ENCODE measurements at places on chromosomes 13 and 19.

GRCh38 chr13:26324867-26325266 lies 70.9 kb downstream of the CDK8 start:
- no peak for DNase-seq

- no peak for DNase-seq
Observed at GRCh38 chr13:46992383-46992952, 95.6 kb upstream of the HTR2A start.

GRCh38 chr19:42134535-42135070 lies 2.4 kb upstream of the POU2F2 start:
- DNase-seq: no peak

GRCh38 chr19:30161770-30162169 lies 210.4 kb upstream of the ZNF536 start:
- DNase-seq: no peak

DNA sequence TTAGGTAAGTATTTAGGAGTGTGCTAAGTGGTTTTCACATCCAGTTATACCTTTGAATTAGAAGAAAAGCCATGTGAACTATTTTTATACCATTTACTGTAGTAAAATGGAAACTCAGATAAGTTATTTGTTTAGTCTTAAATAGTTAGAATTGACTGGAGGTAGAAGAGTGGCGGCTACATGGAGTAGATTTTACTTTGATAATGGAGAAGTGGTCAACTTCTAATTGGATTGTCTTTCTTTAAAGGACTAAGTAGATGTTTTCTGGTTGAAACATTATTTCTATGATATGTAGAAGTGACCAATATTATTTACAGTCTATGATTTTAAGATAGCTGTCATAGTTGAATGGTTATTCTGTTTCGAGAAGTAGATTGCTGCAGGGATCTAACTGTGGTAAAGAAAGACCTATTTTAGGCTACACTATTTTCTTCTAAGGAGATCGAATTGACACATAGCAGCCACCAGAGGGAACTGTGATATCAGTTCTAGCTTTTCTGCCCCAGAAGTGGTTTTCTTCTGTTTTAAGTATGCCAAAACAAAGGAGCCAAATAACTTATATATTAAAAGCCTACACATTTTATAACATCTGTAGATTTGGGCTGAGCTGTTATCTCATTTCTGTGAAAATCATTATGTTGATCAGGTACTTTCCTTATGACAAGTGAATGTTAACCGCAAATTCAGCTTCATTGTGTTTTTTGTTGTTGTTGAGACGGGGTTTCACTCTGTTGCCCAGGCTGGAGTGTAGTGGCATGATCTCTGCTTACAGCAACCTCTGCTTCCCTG lies 26.1 kb downstream of the ZMYM2 start:
- DNase-seq: no peak

- DNase-seq: no peak
Observed at GRCh38 chr13:41231025-41231677, 32.2 kb downstream of the MTRF1 start.

GRCh38 chr13:98144027-98144741 lies 1.3 kb downstream of the FARP1 start:
- DNase-seq: no peak

GRCh38 chr13:30196025-30196424 lies 111.3 kb downstream of the KATNAL1 start:
- DNase-seq: no peak

GRCh38 chr19:35522745-35523327 lies 5.3 kb downstream of the SBSN start:
- no peak for DNase-seq

GRCh38 chr19:406135-406781 lies 2.7 kb downstream of the C2CD4C start:
- DNase-seq: no peak

GRCh38 chr19:39778763-39779162 lies at the start of gene LEUTX:
TSS of gene LEUTX (plus strand) at chr19:39778854. CDS start at chr19:39778921, 67 bp downstream.
- DNase-seq: no peak

DNA sequence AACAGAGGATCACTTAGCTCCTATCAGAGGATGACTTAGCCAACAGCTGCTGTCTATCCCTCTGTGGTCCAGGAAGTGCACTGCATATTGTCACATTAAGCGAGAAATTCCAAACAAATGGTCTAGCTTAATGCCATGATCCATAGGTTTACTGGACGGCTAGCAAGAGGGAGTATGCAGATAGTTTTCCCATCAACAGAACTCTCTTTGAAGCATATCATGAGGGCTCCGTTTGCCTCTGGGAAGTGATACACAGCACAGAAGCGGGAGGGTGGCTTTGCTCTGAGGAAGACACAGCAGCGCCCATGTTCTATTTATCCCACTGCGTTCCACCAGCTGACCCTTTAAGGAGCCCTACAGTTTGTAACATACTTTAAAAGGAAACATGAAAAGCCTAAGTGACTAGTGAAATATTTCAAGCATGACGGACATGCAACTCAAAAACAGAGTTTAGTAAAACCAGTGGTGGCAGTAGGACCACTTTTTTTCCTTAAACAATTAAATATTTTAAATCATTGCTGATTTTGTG lies 52.7 kb downstream of the COL4A1 start:
- DNase-seq: no peak

- no peak for DNase-seq
Observed at GRCh38 chr13:110177790-110178189, 129.2 kb downstream of the COL4A1 start.

- no peak for DNase-seq
Observed at GRCh38 chr13:112814905-112815585, 125.2 kb downstream of the ATP11A start.

DNA sequence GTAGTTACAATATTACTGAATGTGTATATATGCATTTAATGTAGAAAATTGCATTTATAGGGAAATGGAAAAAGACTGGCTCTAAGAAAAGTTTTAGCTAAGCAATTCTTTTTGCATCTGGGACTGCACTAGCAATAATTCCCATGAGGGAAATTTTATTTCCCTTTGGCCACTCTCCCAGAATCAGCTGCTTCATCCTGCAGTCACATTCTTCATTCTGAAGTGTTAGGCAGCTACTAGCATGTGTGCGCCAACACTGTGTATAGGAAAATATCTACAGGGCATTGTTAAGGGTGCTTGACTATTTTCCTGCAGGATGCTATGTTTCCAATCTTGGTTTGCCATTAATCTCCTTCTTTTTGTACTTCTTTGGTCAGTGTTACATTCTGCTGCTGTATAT lies 312.8 kb upstream of the PCDH20 start:
- DNase-seq: no peak

DNA sequence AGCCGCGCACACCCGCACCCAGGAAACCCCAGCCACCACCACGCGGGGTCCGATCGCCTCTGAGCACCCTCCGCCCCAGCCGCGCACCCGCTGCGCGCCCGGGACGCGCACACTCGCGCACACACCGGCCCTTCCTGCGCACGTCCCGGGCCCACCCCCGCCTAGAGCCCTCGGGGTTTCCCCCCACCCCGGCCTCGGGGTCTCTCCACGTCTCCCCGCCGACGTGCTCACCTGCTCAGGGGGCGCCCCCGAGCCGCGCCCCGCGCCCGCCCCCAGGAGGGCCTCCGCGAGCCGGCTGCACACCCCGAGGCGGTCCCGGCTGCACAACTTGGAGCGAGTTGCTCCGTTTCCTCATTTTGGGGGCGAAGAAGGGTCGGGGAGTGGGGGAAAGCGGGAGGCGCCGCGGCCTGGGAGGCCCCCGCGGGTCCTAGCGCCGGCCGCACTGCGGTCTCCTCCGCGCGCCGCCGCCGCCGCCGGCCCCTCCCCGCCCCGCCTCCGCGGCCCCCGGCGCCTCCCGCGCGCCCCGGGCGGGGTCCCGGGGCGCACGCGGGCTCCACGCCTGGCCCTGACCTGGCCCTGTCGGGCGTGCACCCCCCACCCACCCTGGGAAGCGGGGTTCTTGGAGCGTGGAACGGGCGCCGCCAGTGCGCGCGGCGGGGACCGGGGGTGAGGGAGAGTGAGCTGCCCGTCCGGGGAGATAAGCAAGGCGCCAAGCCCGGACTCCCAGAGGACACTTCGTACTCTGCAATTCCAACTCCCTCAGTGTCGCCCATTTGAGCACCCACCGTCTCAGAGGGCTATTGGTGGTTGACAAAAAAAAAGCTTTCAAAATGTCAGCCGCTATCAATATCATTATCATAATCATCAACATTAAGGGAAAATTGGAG lies at the start of gene MATK:
MATK (minus strand) TSS at position 444 of the 887 bp plus-strand sequence. CDS start 1,246 bp downstream, outside the sequence.
- DNase-seq: no peak

GRCh38 chr19:3442487-3443071 lies 37.7 kb downstream of the SMIM24 start:
- no peak for DNase-seq

GRCh38 chr13:36029166-36029565 lies 102.0 kb downstream of the DCLK1 start:
- DNase-seq: no peak

DNA sequence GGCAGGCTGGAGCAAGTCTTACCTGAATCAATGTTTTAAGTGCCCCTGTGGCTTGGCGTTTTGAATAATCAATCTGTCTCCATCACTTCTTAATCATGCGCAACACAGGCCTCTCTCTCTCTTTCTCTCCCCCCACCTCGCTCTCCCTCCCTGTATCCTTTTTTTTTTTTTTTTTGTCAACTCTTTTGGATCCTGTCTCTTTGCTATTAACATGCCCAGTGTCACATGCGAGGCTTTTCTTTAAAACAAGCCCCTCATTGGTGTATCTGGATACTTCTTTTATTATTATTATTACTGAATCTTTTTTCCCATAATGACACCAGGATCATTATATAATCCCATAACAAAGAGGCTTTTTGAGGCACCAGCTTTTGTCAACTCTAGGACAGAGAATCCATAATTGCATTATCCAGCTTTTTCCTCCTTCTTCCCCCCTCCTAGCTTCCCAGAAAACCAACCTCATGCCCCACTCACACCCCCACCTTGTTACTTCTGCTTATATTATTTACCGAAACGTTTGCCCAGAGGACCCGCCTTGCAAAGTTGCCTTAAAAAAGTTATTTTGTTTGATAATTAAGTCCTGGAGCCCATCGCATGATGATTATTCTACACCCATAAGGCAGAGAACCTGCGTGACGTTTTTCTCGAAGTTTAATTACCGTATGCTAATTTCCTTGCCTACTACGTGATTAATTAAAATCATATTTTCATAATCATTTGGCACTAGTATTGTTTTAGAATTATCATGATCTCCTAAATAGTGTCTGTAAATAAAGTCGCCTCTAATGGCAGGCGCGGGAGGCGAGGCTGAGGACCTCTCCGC lies 148.1 kb upstream of the ZNF536 start:
- no peak for DNase-seq

DNA sequence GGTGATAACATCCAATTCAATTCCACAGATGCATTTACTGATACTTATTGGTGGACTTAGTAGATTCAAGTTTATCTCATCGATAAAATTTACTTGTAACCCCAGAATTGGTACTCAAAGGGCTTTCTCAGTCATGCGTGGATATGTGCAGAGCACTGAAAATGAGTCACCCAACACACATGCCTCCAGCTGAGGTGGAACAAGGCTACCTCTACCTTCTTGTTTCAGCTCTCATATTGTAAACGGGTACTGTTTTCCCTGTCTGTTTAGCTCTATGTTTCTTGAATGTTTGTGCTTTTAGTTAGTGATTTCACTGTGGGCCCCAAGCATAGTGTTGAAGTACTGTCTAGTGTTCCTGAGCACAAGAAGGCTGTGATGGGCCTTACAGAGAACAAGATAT lies 1.5 kb downstream of the LRRC63 start:
- no peak for DNase-seq

- no peak for DNase-seq
Observed at GRCh38 chr19:49524812-49525455, 2.9 kb upstream of the RCN3 start.

- DNase-seq: no peak
Observed at GRCh38 chr13:110541526-110541920, 20.0 kb downstream of the RAB20 start.

DNA sequence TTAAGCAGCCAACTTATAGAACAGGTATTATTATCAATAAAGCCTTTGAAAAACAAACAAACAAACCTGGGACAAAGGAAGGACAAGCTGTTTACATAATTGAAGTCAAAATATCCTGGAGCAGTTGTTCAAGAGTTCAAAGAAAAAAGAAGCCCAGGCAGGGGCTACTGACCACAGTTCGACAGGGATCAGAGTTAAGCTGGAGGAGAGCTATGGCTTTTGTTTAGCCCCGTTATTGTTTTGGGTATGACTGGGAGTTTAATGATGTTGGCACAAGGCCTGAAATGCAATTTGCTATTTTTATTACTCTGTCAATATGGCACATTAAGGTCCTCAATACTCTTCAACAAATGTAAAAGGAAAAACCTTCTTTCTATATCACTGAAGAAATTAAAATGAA lies 624.4 kb upstream of the KLHL1 start:
- no peak for DNase-seq

GRCh38 chr13:20994441-20994821 lies 67.0 kb downstream of the LATS2 start:
- no peak for DNase-seq

GRCh38 chr19:38209671-38210457 lies 14.2 kb downstream of the DPF1 start:
- no peak for DNase-seq

- no peak for DNase-seq
Observed at GRCh38 chr13:46778095-46778494, 18.9 kb downstream of the ESD start.

DNA sequence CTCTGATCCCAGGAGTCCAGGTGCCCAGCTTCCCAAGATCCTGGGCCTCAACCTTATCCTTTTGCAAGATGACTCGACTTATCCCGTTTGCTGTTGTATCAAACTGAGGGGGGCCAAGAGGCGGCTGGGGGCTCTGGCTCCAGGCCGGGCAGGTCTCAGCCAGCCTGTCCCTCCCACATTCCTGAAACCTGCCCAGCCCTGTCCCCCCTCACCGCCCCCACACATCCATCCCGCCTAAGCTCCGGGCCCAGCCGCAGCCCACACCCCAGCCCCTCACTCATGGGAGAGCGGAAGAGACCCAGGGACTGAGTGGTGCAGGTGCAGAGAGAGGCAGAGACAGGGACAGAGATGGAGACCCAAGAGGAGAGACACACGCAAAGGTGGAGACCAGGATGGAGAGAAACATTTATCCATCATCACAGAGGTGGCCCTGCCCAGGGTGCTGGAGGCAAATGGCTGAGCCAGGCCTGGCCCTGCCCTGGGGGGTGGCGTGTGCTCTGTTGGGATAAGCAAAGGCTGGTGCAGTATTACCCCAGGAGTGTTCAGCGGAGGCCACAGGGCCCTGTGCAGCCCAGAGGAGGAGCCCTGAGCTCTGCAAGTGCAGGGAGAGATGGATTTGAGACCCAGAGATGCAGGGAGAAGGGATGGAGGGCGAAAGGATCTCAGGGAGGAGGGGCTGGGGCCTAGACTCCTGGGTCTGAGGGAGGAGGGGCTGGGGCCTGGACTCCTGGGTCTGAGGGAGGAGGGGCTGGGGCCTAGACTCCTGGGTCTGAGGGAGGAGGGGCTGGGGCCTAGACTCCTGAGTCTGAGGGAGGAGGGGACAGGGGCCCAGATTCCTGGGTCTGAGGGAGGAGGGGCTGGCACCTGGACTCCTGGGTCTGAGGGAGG lies 1.6 kb downstream of the BCAM start:
- DNase-seq: no peak
